CD4-positive, alpha-beta T cell treated with Interleukin-12 subunit alpha and Interleukin-12 subunit beta, for 1 hour (primary cell): ENCODE measurements at places on chromosomes 1 and 21.

DNA sequence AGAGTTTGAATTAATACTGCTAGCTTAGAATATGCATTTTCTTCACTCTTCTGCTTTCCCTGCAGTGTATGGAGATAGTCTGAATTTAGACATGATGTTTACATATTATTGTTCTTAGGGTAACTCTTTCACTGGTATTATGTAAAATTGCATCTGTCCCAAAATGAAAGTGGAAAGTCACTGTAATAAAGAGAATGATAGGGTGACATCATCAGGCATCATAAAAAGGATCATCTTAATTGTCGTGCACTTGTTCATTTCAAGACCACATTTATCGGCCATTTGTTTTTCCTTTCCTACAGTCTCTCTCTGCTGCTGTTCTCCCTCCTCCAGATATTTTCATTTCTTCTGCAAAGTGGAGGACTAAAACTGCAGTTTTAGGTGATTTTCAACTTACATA, 61.9 kb upstream of the ZNF281 start:
- DNase-seq = no peak

DNA sequence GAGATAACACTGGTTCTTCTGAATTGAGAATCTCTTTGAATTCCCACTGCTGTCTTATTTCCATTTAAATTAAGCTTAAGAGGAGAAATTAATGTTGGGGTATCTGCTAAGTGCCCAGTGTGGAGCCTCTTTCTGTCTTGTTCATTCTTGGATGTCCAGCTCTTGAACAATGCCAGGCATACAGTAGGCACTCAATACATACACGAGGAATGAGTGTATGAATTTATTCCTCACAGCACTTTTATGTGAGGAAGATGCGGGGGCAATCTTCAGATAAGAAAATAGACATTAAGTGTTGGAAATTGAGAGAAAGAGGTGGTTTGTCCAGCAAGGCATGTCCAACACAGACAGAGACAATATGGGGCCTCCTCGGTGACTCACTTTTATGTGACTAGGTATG, 11.8 kb upstream of the ATF3 start:
- no peak for DNase-seq

DNA sequence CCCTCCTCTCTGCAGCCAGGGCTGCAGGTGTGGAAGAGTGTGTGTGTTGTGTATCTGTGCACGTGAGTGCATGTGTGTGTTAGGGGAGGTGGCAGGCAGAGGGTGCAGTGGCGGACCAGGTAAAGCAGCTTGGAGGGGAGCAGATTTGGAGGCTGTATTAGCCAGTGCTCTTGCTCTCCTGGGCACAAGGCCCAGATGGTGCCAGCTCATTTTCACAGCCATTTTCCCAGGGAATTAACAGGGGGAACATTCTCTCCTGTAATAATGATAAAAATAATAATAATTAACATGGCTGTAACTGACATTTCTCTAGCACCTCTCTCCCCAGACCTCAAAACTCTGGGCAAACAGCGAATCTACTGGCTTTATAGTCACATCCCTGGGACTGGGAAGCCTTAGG, 43.6 kb downstream of the LRRN2 start:
- DNase-seq = no peak

DNA sequence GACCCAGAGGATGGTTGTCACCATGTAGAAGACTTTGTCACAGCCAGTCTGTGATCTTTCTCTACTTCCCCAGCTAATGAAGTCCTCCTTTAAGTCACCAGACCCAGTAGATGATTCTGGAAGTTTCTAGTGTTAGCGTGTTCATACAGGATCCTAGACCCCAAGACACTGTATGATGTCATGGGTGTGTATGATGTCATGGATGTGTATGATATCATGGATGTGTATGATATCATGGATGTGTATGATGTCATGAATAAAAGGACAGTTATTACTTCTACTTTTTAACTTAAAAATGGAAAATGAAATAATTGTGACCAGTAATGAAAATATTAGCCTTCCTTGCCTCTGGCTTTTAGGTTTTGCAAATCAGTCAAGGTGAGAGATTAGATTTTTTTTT, 260.0 kb downstream of the FMN2 start:
- no peak for DNase-seq

- no peak for DNase-seq
Measured at GRCh38 chr1:151165281-151165737, 393 bp downstream of the LYSMD1 start.

DNA sequence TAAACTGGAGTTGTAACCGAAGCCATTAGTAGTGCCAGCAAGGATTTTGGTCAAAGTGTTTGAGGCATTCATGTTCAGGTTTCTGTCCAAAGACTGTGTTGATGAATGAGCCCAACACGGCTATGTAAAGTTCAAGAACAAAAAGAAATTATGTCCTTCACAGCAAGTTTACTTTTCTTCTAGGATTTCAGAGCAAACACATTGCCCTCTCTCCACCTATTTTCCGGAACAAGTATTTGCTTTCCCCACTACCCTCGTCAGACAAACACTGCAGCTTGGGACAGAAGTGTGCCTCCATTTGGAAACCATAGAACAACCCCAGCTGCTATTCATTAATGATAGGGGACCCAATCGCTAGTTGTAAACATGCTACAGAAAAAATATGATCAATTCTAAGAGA, 151.4 kb upstream of the C1orf105 start:
- no peak for DNase-seq

GRCh38 chr1:209318181-209319056, 265.1 kb upstream of the CAMK1G start:
- no peak for DNase-seq

DNA sequence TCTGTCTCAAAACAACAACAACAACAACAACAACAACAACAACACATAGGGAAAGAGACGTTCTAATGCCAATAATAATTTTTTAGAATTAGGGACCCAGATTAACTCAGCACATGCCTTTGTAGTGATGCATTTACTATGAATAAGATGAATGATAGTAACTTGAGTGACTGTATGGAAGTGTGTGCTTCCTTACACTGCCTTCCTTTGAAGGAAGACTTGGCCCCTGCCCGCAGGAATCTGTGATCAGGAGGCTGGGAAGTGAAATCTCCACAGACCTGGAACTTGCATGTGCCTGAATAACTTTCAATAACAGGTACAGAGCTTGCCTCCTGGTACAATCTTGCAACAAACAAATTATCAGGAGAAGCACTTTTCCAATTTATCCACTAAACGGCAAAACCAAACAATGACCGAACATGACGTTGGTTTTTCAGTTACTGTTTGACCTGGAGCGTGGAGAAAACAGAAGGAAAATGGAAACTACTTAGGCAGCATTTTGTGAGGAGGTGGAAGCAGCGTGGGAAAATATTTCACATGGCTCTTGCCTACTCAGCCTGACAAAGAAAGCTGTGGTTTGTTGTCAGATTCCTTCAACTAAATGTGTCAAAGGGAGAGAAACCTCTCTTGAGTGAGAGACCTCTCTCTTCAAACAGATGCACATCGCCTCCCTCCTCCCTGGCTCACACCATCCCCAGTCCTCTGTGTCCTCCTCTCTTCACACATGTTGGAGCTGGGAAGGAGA, 10.1 kb upstream of the ABCA4 start:
- DNase-seq = no peak
